Stimulated activated CD4-positive, alpha-beta T cell treated with anti-CD3 and anti-CD28 coated beads, Interleukin-1b, Interleukin-23, amount 100 ng/mL, for 4 hours (primary cell): ENCODE measurements at places on chromosomes 13 and 19.

DNA sequence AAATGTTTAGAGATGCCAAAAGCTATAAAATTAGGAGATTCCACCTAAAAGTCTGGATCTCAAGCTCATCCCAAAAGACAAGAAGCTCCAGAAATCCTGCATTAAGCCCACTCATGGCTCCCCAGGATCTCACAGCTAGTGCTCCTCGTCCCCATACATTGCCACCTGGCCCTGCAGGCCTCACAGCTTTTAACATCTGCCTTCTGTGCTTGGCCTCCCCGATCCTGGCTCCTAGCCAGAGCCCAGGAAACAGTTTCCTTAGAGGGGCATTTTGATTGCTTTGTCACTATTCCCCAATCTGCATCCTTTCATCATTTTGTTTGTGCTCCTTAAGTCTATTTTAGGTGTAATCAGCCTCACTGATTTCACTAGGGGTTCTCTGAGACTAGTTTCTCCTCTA is 14.5 kb upstream of the DCT start:
- DNase-seq: no peak

DNA sequence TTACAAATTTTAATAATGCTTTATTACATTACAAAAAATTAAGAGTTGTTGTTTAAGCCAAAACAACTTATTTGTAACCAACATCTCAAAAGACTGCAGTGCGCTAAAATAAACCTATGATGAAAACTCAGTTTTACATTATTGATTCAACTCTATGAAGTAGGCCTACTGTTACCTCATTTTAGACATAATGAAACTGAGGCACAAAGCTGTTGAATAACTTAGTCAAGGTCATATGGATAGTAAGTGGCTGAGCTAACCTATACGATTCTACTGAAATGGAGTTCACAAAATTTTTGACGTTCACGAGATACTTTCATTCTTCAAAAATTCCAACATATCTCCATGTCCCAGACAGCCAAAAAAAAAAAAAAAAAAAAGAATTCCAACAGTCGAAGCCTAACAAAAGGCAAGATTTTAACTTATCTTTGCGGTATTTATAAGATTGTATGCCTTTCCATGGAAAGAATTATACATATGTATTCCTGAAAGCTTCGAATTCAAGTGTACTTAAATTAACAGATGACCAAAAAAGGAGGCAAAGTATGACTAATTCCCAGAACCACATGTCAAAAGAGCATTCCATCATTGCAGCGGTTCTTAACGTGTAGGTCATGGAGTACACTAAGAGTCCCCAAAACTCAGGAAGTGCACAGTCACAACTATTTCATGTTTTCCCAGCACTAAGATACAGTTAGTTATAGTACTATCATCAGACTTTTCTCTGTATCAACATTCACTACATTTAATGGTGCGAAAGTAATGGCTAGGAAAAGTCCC is 69.4 kb downstream of the PSPC1 start:
- DNase-seq: no peak

DNA sequence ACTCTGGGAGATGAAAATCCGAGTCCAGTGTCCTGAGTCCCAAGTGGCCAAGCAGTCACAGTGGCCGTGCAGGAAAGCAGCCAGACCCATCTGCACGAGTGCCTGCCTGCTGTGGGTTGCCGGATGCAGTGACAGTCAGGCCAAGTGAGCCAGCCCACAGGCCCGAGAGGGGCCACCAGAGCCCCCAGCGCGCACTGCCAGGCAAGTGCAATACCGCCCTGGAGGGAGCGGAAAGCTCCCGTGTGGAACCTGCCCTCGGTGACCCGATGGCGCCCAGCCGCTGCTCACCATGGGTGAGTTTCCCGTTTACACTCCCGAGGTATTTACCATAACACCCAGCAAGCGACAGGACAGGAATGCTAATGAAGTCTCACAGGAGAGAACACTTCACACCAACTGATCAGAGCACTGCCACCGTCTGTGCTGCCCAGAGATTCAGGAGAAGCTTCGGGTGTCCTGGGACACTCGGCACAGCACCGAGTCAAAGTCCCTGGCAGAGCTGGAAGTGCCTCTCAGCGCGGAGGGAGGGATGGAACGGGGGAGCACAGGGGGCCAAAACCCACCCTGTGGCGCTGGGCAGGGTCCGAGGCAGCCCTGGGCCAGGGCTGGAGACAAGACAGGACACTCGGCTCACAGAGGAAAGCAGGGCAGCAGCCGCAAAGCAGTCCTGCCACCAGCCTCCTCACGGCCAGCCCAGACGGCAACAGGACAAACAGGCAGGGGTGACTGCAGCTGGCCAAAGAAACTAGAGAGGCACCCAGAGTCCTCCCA is 21.3 kb upstream of the TINCR start:
- DNase-seq: no peak

GRCh38 chr13:91785431-91786119 is 387.2 kb downstream of the GPC5 start:
- DNase-seq: no peak

DNA sequence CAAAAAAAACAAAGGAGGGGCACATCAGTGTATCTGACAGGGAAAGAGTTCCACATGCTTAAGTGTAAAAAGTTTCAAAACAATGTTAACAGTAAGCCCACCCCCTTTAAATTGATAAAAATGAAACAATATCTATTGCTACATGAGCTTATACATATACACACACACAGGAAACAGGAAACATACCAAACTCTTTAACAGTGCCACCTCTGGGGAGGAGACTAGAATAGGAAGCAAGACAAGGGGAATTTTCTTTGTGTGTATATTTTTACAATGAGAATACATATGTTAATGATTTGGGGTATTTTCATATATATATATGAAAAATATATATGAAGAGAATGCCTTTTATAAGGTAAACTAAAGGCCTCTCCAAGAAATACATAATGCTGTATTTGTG is 44.7 kb downstream of the TPT1 start:
- DNase-seq: no peak

DNA sequence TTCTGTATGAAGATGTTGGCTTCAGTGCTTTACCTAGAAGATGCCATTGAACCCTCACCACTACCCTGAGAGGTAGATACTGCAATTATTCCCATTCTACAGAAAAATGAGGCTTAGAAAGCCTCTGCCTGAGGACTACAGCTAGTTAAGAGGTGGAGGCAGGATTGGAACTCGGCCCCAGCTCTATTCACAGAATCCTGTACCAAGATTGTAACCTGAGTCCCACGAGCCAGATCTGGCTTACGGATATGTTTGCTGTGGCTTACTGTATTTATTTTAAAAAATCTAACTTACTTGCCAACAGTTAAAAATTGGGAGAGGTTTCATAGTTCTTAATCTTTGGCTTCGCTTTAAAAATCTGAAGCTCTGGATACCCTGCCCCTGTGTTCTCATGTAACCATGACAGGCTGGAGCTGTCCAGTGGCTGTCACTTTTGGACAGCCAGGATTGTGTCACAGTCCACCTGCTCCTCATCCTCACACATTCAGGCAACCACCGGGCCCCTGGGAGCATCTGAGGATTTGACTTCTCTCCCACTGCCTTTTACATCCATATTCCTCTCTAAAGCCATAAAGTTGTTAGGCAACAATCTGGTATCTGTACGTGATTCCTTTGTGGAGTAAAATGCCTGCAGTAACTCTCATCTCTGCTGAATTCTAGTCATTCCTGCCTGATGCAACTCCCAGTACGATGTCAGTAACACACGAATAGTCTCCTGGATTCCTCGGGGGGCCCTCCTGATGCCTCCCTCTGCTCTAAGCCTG is 160.8 kb upstream of the SERP2 start:
- no peak for DNase-seq

GRCh38 chr13:87122551-87122950 is 548.6 kb upstream of the SLITRK5 start:
- no peak for DNase-seq

DNA sequence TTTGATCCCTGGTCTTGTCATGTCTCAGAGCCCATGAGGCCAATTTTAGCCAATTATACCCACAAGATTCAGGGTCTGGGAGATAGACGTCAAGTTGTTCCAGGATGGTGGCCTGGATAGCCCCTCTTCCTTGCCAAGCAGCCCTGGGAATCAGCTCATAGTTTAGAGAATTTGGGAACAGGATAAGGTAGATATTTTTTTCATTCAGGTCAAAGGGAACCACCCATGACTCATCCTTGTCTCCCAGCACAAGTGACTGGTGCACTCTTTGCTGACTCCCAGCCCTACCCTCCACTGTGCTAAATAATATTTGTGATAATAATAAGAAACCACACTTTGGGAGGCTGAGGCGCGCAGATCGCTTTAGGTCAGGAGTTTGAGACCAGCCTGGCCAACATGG is 17.1 kb upstream of the S1PR4 start:
- no peak for DNase-seq

GRCh38 chr13:25727810-25728209 is 324.0 kb downstream of the SHISA2 start:
- DNase-seq: no peak

- DNase-seq: no peak
Measured at GRCh38 chr13:75417656-75418055, 64.3 kb downstream of the TBC1D4 start.

- DNase-seq: no peak
Measured at GRCh38 chr13:39197647-39198007, 159.4 kb downstream of the NHLRC3 start.

GRCh38 chr13:94416454-94417080 is 62.9 kb downstream of the DCT start:
- no peak for DNase-seq

DNA sequence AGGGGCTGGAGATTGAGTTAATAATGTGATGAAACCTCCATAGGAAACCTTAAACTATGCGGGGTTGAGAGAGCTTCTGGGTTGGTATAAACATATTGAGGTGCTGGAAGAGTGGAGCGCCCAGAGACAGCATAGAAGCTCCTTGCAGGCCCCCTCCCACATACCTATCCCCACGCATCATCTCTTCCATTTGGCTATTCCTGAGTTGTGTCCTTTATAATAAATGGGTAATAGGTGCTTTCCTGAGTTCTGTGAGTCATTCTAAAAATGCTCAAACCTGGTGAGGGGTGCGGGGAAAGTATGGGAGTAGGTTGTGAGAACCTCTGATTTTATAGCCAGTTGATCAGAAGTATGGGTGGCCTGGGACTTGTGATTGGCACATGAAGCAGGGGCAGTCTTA is 14.6 kb downstream of the CCDC122 start:
- no peak for DNase-seq

DNA sequence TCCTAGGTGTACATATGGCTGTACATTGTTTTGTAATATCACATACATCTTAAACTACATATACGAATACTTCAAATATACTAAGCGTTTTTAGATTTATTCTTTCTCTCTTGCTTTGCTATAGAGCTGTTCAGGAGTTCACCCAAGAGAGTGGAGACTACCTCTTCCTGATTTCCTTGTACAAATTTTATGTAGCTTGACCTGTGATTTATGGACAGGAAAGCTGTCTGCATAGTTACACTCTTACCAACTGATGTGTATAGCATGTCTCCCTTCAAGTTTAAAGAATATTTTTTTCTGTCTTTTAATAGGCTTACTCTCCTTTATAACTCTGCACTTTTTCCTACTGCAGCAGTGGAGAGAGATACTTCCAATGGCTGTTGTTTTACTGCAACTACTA is 428.7 kb downstream of the NDFIP2 start:
- no peak for DNase-seq

DNA sequence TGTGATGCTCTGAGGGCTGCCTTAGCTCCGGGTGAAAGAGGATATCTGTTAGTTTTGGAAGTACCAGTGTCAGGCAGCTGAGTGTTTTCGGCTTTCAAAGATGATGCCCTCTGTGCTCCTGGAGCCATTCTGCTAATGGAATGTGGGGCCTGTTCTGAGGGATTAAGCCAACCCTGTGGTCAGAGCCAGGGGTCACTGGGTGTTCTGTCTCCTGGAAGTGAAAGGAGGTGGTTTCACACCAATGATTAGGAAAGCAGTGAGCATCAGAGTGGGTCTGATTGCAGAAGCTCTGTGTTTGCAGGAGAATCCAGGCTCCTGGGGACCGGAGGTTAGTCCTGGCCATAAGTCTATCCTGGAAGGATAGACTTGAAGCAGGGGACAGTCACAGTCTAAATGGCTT is 94.6 kb downstream of the UQCRFS1 start:
- no peak for DNase-seq

DNA sequence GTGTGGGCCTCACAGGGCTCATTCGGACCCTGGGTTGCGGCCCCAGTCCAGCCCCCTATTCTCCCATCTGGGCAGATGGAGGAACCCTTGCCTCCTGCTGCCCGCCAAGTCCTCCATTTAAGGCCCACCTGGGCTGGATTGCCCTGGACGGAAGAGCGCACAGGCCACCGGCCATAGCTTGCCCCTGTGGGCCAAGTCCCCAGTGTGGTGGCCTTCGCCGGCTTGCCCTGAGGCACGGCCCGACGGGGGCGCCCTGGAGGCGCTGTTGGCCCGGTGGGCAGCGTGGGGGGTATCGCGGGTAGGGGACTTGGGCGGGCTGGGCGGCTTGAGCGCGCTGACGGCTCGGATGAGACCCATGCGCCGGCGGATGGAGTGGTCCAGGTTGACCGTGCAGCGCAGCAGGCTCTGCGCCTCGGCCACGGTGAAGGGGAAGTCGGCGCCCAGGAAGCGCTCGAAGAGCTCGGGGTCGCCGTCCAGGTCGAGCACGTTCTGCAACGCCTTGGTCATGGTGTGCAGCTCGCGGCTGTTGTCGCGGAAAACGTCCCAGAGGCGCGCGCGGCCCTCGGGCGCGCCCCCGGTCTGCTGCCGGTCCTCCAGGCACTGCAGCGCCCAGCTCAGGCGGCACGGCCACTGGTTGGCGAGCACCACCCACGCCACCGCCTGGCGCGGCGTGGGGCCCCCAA is 8.8 kb downstream of the NKPD1 start:
- DNase-seq: no peak

DNA sequence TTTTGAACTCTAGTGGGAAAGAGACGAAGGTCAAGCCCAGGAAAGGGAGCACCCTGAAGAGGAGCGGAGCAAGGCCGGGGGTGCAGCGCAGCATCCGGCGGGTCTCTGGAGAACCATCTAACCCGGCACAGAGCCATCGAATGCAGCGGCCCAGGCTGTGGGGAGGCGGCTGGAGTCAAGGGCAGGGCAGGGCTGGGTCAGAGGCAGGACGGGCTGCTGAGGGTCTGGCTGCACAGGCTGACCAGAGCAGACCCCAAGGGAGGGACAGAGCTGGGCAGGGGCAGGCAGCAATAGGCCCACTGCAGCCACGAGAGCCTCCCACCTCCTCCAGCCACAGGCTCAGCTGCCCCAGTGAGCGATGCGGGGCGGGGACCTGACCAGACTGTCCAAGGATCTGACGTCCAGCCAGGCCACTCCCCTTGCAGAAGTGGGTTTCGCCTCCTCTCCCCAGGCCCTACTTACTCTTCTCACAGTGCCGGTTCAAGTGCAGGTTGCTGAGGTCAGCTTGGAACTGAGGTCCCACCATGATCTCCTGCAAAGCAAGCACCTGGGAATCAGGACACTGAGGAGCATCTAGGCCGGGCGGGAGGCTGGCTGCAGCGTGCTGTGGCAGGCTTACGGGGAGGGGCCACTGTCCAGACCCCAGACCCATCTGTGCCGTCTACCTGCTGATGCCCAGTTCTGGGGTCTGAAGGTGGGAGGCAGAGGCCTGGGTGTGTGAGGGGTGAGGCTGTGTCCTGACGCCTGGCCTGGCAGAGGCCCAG is 19.2 kb downstream of the MIER2 start:
- DNase-seq: no peak

GRCh38 chr19:7815325-7815724 is 14.7 kb upstream of the EVI5L start:
- DNase-seq: no peak

GRCh38 chr13:98563071-98563470 is 13.8 kb downstream of the STK24 start:
- no peak for DNase-seq

GRCh38 chr13:100269837-100270236 is 180.9 kb downstream of the PCCA start:
- DNase-seq: no peak
